ENCODE measurements at places on chromosomes 7 and 10.

GRCh38 chr10:91162050-91162494, 58.4 kb upstream of the PCGF5 start:
- no peak for DNase-seq

DNA sequence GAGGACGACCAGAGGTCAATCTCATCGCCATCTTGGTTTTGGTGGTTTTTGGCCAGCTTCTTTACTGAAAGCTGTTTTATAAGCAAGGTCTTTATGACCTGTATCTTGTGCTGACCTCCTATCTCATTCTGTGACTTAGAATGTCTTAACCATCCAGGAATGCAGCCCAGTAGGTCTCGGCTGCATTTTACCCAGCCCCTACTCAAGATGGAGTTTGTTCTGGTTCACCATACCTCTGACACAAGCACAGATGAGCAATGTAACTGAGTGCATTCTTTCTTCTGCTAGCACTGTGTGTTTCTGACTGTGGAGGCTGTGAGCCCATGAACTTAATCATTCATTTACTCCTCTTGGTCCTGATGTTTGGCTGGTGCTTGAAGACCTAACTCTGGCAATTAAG, 794.5 kb upstream of the CELF2 start:
- DNase-seq: no peak

GRCh38 chr10:97059006-97059871, 126.5 kb downstream of the SLIT1 start:
- no peak for DNase-seq

DNA sequence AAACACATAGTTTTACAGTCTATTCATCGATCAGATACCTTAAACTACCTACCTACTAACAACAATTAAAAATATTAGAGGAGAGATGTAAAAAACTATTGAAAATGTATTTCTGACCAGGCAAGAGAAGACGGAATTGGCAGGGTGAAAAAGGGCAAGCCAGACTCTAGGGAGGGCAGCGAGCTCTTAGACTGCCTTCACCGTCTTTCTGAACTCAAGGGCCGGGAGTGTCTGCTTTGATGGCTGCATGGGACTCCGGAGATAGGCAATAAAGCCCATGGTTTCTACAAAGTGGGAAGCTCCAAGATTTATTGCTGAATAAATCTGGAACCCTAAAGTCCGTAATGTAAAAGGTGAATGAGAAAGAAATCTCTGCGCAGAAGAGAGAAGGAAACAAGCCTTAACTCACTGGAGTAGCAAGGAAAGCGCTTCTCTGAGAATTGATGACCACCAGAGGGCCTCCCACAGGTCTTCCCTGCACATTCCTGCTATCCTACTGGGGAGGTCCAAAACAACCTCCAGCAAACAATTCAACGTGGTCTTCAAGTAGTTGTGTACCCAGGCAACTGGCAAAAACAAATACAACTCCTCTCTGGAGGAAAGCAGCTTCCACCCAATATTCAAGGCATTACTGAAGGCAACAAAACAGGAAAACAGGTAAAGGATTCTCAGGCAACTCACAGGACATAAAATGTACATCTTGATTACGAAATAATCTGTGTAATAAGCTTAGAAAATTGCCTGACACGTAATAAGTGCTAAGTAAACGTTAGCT, 181.3 kb downstream of the SDK1 start:
- peak; percentile 10 for DNase-seq

DNA sequence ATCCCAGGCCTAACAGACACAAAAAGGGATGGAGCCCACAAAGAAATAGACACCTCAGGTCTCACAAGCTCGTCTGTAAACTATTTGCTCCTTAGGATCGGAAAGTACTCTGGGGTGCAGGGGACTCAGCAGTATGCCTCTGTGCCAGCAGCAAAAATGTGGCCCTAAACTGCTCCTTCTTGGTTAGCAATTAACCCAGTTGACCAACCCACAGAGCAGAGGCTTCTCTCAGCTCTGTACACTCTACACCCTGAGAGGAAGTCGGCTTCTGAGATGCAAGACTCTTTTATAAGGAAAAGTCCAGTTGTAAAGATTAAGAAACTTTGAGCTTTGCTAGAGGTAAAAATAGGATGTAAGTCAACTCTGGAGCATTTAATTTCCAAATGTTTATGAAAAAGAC, 156.3 kb upstream of the PRSS58 start:
- DNase-seq: no peak

GRCh38 chr10:46040004-46040403, 6.1 kb downstream of the MSMB start:
- no peak for DNase-seq

GRCh38 chr7:73443548-73444255, 10.1 kb downstream of the FZD9 start:
- DNase-seq: peak; percentile 86

DNA sequence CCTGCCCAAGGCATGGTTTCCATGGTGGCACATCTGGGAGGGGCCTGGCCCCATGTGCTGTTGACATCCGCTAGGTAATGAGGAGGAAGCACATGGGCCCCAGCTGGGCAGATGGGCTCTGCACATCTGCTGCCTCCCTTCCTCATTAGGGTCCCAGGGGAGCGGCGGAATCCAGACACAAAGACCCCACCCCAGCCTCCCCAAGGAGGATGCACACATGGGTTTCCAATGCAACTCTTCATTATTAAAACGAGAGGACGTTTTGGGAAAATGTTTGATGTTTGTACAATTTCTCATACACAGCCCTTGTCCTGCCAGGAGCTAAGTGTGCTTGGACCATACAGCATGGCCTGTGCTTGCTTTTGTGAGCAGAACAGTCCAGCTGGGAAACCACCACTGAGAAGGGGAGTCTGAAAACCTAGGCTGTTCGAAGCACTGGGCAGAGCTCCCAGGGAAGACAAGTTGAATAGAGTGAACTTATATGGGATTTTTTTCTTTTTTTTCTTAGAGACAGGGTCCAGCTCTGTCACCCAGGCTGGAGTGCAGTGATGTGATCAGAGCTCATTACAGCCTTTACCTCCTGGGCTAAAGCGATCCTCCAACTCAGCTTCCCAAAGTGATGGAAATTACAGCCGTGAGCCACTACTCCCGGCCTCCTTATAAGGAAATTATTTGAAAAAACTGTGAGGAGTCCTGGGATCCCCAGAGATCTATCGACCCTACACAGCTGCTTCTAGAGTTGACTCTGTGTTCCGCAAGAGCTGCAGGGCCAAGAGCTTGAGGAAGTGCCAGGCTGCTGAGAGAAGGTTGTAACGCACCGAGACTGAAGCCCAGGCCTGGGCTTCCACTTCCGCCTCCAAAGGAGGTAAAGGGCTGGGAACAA, 23.4 kb downstream of the FAM107B start:
- DNase-seq: peak; percentile 81

GRCh38 chr7:29883462-29884398, 77.4 kb downstream of the WIPF3 start:
- DNase-seq: no peak

- DNase-seq: no peak
Measured at GRCh38 chr10:59991661-59992060, 85.3 kb upstream of the CCDC6 start.

- no peak for DNase-seq
Measured at GRCh38 chr7:131607291-131608115, 51.1 kb upstream of the PODXL start.

DNA sequence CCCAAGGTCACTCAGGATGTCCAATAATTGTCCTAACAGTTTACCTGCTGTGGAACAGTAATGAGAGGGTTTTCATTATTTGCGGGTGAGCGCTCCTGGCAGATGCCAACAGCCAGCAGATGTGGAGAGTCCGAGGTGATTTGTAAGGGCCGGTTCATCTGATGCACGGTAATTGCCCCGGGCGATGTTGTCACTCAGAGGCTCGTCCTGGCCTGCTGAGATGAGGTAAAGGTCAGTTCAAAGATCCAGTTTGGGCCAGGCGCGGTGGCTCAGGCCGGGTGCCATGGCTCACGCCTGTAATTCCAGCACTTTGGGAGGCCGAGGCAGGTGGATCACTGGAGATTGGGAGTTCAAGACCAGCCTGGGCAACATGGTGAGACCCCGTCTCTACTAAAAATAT, 16.9 kb downstream of the LHPP start:
- DNase-seq: no peak

DNA sequence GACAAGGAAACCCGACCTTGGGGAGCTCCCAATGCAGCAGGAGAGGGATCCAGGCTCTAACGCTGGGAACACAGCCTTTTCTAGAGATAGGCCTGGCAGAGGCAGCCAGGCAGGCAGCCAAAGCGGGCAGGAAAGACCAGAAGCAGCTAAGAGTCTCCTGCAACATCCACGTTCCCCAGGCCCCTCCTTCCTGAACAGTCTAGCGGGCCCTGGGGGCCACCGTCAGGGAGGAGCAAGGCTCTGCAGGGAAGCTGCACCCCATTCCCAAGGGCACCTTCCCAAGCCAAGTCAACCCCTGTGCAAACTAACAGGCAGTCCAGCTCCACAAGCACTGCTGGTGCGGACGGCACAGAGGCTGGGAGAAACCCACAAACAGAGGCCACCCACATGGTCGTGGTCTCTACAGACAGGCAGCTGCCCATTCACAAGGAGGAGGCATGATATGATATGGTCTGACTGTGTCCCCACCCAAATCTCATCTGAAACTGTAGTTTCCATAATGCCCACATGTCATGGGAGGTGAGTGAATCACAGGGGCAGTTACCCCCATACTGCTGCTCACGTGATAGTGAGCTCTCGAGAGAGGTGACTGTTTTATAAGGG, 115.7 kb downstream of the MAD1L1 start:
- no peak for DNase-seq

Data from skin of body (tissue), 3 donors.